ENCODE measurements at places on chromosomes 2 and 18. TPM values are rescaled to one million over a fixed set of nuclear protein-coding genes. Genes with fewer than 3 reads are reported as not detected.

Gene AQP12B
- total RNA-seq: not detected

Gene PROM2
- total RNA-seq: 0.18 TPM

Gene MAIP1
- 5.6 TPM for total RNA-seq

Gene ACMSD
- total RNA-seq: not detected

Gene MOGAT1
- not detected for total RNA-seq

Gene TEKT4
- not detected for total RNA-seq

Gene MARCHF4
- total RNA-seq: 0.57 TPM

Gene PRKAG3
- total RNA-seq: 0.41 TPM

Gene SLC19A3
- total RNA-seq: 1.6 TPM

Gene RGPD3
- total RNA-seq: 0.45 TPM

- DNase-seq: no peak
Observed at GRCh38 chr2:98959810-98960507, 23.9 kb upstream of the CRACDL start.

- DNase-seq: no peak
Observed at GRCh38 chr2:241063093-241063551, 39.0 kb downstream of the MTERF4 start.

- peak; percentile 97 for DNase-seq
Observed at GRCh38 chr18:845152-845819, 33.2 kb upstream of the YES1 start.

DNA sequence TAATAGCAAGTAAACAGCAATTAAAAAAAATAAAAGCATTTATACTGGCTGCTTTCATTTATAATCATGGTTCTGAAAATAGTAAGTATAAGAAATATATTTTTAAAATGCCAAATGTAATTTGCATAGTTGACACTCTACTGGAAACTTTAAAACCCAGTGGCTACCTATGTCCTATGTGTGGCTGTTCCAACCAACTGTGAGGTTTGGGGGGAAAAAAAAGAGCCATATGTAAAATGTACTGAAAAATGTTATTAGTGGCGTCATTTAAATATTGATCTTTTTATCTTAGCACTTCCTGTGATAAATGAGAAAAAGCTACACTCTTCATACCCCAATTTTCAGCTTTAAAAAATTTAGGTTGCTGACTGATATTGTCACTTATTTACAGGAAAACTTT, 270.7 kb downstream of the TCF4 start:
- DNase-seq: no peak

GRCh38 chr2:128315829-128316776, 2.6 kb downstream of the HS6ST1 start:
- DNase-seq: peak; percentile 46

- no peak for DNase-seq
Observed at GRCh38 chr2:142097711-142098110, 33.1 kb downstream of the LRP1B start.

DNA sequence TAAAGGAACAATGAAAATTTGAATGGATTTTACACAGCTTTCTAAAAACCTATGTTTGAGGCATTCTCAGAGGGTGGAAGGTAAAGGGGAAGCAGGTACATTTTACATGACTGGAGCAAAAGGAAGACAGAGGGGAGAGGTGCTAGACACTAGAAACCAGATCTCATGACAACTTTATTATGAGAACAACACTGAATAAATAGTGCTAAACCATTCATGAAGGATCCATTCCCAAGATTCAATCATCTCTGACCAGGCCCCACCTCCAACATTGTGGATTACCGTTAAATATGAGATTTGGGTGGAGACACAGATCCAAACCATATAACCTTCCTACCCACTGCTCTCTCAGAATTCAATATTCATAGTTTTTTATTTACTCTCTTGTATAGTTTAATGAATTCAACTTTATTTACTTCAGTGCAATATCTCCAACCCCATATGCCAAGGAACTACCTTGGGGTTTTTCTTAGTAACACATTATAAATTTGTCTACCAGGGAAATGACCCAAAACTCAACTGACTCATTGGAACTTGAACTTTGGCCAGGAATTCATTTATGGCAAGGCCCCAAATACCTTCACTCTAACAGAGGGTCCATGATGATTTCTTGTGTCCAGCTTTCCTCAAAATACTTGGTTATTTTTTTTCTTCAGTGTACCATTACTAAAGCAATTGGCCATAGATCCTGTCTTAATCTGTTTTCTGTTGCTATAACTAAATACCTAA, 317.8 kb downstream of the GULP1 start:
- DNase-seq: peak; percentile 75

- no peak for DNase-seq
Observed at GRCh38 chr2:36052819-36053218, 302.8 kb upstream of the CRIM1 start.

GRCh38 chr2:50820176-50820575, 211.8 kb downstream of the NRXN1 start:
- DNase-seq: no peak

DNA sequence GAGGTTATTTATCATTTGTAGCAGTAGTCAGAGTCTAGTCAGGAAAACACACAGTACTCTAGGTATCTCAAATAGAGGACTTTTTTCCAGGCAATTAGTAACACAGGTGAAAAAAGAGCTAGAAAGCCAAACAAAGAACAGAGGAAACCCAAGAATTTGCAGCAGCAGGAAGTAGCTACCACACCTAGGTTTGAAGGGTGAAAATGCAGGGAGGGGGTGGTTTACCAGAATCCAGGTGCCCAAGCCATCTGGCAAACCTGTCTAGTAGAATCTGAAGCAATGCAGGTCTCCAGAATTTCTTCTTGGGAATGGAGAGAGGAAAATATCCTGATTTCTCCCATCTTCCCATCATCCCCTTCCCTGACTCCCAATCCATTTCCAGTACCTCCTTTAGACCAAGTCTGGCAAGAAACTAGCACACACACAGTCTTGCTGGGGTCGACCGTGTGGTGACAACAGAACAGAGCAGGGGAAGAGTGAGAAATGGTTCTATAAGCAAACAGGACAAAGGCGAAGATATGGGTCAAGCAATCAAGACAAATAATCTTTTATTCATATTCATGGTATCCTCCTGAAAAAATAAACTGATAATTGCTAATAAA, 231.9 kb upstream of the MMADHC start:
- DNase-seq: no peak

- no peak for DNase-seq
Observed at GRCh38 chr2:149972066-149972465, 384.5 kb upstream of the MMADHC start.

GRCh38 chr18:6601241-6601640, 128.3 kb upstream of the ARHGAP28 start:
- DNase-seq: no peak

GRCh38 chr2:55155764-55156281, 76.3 kb downstream of the CLHC1 start:
- peak; percentile 79 for DNase-seq

DNA sequence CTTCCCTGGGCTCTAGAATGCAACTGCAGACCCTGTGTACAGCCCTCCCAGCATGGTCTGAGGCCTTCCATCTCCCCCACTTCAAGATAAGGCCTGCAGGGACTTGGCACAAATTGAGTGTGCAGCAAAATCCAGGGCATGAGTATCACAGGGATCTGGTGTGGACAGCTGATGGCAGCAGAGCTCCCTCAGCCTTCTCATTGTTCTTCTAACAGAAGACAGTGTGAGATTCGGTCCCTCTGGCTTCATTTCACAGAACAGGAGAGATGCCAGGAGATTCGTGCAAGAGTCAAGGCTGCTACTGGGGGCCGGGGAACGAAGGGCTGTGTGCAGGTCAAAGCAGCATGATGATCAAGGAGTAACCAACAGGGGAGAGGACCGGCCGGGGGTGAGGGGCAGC, 85.8 kb downstream of the UXS1 start:
- peak; percentile 51 for DNase-seq

- no peak for DNase-seq
Observed at GRCh38 chr2:95391641-95392310, 10.7 kb upstream of the FAHD2A start.
